GDM1 (cell line): ENCODE measurements at places on chromosomes 12 and 14.

DNA sequence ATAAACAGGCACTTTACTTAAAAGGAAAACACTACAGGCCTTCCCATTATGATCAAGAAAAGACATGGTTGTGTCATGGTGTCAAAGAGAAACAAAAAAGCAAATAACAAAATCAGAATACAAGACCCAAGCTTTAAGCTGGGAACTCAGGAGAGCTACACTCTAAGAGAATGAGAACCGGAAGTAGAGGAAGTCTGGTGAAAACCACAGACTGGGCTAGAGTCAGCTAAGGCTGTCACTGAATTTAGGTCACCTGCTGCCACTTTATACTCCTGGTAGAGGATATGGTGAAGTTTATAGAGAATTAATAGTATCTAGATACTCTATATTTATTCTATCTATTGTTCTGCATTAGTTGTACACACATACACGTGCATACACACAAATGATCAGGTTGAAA lies 971.7 kb downstream of the FLRT2 start:
- peak; percentile 2 for DNase-seq

DNA sequence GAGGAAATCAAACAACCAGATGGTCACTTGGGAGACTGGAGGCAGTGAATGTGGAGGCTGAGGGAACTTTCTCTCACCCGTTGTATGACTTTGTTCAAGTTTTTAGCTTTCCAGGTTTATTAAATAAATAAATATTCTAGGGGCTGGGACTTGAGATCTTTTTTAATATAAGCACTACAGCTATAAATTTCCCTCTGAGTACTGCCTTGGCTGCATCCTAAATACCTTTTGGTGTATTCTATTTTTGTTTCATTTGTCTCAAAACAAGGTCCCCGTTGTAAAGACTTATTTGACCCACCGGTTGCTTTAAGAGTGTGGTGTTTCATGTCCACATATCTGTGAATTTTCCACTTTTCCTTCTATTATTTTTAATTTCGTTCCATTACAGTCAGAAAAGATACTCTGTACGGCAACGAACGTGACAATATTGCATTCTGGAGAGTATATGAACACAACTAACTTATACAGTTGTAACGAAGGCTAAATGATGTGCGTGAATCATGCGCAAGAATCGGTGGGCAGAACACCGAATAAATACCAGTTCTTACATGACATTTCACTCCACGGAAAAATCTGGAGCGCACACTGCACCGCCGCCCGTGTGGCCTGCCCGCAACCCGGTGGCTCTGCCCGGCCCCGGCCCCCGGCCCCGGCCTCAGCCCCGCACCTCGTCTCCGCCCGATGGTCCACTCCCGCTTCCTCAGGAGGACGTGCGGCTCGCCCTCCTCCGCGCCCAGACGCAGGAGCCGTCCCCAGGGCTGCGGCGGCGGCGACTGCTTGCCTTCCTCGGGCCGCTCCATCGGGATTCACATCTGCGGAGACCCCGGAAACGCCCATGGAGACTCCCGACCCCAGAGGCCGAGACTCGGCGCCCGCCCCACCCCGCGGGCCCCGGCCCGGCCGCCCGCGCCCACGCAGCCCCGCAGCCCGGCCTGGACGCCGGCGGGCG lies 602 bp downstream of the CHFR start:
- no peak for DNase-seq

DNA sequence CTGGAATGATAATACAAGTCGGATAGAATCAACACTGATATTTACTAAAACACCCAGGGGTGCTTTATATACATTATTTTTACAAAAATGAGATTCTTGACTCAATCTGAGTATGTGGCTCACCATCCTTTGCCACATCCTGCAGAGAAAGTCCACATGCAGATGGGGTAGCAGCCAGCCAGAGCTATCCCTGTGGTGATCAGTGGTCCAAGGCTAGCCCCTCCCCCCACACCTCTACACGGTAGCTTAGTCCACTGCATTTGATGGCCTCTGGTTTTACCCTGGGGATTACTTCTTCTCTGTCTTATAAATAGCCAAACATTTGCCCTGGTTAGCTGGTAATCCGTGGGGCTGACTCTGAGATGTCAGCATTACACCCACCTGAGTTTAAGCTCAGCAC lies 28.1 kb upstream of the TTC7B start:
- DNase-seq: no peak

GRCh38 chr12:82510386-82510785 lies 152.1 kb downstream of the METTL25 start:
- no peak for DNase-seq

- no peak for DNase-seq
These were observed 532.3 kb upstream of the TBX3 start for GRCh38 chr12:115216301-115216700.

DNA sequence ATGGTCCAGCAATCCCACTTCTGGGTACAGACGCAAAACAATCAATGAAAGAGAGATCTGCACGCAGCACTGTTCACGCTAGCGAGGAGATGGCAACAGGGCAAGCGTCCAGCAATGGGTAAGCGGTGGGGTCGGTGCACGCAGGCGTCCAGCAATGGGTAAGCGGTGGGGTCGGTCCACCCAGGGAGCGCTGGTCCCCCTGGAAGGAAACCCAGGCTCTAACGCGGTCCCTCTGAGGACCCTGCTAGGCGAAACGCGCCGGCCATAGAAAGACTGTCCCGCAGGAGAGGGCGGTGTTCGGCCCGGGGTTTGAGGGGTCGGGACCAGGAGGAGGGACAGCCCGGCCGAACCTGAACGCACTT lies 618 bp upstream of the PGAM5 start:
- DNase-seq: no peak

DNA sequence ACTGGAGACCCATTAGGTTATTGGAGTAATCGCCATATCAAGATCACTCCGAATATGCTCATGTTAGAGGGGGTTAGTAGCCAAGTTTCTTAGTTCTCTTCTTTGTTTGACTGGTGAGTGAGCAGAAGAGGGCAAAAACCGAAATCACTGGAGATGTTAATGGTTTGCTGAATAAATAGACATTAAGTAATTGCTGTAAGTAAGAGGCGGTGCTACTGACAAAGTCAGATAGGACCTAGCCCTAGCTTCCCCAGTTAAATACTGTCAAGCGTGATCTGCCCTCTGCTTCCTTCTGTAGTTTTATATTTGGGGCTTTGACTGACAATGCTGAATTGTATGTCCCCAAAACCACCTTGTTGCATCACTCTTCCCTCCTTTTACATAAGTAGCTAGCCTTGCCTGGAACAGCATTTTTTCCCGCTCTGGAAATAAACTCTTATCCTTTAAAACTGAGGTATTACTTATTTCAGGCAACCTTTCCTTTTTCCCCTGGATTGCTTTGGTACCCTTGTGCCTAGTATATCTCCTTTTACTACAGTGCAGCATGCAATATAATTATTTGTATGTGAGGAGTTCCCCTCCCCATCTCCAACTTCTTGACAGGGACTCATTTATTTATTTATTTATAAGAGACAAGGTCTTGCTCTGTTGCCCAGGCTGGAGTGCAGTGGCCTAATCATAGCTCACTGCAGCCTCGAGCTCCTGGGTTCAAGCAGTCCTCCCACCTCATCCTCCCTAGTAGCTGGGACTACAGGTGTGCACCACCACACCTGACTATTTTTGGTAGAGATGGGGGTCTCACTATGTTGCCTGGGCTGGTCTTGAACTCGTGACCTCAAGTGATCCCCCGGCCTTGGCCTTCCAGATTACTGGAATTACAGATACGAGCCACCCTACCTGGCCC lies 1.4 kb downstream of the SNRPF start:
- no peak for DNase-seq

DNA sequence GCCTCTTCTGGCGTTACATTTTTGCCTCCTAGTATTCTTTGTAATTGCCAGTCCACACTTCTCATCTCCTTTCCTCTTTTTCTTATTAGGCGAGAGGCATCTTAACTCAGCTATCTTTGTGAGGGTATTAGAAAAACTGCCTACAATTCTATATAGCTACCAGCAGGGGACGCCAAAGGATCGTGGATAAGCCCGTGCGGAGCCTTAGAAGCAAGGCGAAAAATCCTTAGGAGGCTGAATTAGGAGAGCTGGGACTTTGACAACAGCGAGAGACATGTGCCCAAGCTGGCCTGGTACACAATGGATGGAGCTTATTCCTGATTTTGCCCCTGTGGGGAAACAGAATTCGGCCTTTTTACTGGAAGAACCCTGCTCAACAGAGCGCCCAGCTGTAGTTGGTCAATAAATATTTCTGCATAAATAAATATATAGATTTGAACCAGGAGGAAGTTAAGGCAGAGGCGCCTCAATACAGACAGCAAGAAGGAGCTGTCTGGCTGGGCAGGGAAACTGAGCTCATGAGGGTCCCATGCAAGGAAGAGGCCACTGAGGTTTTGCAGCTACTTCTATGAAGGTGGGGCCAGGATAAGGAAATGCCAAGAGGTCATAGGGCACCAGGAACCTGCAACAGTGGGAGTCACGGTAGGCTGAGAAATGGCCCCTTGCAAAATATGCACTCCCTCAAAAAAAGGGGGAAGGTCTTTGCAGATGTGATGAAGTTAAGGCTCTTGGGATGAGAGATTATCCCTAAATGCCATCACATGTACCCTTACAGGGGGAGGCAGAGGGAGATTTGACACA lies 14.6 kb upstream of the RBM19 start:
- peak; percentile 37 for DNase-seq

DNA sequence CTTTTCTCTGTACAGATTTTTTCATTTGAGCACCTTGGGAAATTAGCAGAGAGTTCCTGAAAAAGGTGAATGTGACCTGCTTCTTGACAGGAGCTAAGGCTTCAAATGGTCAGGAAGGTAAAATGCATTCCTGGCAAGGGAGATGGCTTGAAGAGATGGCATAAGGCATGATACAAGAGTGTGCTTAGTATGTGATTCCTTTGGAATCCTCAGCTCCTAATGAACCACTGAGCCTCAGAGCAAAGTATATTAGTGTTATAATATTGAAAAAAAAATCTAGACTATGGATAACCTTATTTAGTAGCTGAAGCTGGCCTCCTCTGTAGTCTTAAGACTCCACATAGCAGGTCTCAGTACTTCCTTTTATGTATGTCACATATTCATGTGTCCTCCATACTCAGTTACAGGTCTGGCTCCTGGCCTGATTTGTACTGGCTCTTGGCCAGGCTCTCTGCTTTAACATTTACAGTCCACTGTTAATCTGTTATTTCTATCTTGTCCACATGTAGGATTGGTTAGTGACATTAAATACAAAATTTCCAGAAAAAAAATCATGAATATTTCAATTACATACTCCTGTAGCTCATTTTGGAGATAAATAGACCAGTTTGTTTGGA lies 17.9 kb downstream of the TOGARAM1 start:
- DNase-seq: no peak

GRCh38 chr12:2117541-2117940 lies 64.8 kb downstream of the CACNA1C start:
- DNase-seq: no peak

DNA sequence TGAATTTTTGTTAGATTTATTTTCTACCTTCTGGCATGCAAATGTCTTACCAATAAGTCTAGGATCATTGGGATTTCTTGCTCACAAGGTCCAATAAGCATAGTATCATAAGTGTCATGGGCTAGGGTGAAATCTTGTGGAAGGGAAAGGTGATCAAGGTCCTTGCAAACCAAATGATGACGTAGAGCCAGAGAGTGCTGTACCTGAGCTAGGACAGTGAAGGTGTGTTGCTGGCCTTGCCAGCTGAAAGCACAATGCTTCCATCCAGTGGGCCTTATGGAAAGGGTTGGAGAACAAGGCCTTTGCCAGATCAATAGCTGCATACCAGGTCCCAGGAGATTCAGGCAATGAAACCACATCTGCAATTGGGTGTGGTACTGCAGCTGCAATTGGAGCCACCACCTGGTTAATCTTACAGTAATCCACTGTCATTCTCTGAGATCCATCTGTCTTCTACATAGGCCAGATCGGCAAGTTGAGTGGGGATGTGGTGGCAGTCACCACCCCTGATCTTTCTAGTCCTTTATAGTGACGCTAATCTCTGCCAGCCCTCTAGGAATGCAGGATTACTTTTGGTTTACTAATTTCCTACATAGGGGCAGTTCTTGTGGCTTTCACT lies 208.9 kb upstream of the MYL2 start:
- no peak for DNase-seq

GRCh38 chr12:105347499-105347898 lies 17.0 kb downstream of the C12orf75 start:
- no peak for DNase-seq
